Lung (tissue), 17 donors: ENCODE measurements at places on chromosomes 2 and 18. TPM values are rescaled to one million over a fixed set of nuclear protein-coding genes. Genes with fewer than 3 reads are reported as not detected.

IL1B gene
- total RNA-seq: 3.8 TPM

PDE1A gene
- total RNA-seq: 5.5 TPM

SLC19A3 gene
- total RNA-seq: 28.1 TPM

DUSP2 gene
- total RNA-seq: 4.4 TPM

CACNB4 gene
- 10.9 TPM for total RNA-seq

TMEM182 gene
- 7.6 TPM for total RNA-seq

FRZB gene
- 7.4 TPM for total RNA-seq

PAX3 gene
- total RNA-seq: not detected

TRIM43 gene
- not detected for total RNA-seq

DNA sequence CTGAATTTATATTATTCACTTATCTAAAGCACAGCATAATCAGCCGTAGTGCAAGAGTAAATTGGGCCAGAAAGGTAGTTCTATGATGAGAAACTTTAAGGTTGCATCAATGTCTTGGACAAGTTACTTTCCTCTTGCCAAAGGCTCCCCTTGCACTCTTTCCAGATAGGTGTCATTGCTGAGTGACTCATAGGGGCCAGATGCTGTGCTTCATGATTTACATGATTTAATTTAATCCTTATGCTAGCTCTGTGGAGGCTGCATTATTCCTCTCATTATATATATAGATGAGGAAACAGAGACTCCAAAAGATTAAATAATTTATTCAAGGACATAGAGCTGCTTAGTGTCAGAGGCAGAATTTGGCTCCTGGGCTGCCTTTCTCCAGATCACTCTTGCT lies 5.0 kb downstream of the CFAP221 start:
- no peak for DNase-seq

GRCh38 chr2:216596236-216596979 lies 36.8 kb upstream of the IGFBP2 start:
- DNase-seq: peak; percentile 79

GRCh38 chr2:26683583-26683982 lies 8.9 kb upstream of the KCNK3 start:
- no peak for DNase-seq

DNA sequence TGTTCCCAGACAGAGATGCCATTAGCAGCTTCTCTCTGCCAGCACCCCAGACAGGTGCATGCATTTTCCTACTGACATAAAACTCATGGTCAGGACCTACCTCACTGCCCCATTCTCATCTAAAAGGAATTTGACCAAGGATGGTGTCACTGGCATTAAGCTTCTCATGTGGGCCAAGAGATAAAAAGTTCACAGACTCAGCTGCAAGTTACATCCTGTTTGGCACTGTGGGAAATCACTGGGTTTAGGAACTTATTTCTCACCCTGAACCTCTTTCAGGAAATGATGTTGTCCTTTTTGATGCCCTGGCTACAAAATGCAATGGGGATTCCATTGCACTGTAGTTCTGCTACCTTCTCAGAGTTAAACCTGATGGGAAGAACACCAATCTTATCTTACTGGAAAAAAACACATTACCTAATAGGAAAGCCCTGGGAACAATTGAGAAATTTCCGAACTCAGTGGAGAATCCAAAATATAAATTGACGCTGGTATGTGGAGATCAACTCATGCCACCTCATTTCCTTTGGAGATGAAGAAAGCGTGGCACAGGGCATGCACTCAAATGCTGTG lies 252.1 kb upstream of the COPS8 start:
- no peak for DNase-seq

DNA sequence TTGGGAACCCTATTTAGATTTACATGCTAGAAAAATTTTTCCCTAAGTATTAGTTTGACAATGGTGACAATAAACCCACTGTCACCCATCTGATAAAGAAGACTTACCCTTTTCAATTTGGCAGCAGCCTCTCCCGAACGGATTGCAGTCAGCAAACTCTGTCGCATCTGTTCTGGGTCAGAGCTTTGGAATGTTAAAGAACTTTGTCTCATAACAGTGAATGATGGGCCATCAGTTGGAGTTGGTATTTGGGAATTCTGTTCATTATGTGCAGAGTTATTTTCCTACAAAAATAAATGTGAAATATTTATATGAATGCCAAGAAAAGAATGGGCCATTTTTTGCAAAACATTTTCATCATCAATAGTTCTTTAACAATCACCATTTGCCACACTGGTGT lies 70.8 kb upstream of the GRB14 start:
- no peak for DNase-seq

- DNase-seq: no peak
Measured at GRCh38 chr2:123715467-123715982, 309.6 kb upstream of the CNTNAP5 start.

DNA sequence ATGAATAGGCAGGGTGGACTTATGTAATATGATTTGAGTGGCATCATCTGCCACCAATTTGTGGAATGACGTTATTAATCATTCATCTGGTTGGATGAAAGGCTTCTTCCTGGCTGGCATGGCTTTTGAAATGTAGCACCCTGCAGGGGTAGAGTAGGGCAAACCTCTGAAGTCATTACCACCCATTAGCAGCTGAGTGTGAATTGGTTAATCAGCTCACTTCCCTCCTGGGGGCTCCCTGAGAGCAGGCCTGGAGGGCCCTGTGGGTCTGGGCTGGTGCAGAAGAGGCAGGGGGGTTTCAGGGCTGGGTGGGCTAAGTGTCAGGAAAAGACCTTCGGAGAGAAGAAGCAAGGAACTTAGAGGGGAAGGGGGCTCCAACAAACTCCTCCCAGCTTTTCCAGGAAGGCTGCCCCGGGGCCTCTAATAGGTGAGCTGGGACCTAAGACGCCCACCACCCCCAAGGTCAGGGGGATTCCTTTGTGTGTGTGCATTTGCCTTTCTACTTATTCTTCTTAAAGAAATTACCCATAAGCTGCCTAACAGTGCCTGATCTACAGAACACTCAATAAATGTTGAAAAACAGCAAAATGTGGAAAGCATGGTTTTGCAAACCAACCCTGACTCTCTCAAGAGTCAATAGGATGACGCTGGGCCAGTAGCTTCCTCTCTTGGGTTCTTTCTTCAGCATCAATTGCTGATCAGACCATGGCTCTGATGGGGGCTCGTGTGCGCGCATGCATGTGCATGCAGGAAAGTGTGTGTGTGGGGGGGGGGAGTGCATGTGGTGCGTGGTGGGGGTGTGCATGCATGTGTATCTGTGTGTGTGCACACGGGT lies 49.7 kb upstream of the ZNF516 start:
- DNase-seq: no peak

DNA sequence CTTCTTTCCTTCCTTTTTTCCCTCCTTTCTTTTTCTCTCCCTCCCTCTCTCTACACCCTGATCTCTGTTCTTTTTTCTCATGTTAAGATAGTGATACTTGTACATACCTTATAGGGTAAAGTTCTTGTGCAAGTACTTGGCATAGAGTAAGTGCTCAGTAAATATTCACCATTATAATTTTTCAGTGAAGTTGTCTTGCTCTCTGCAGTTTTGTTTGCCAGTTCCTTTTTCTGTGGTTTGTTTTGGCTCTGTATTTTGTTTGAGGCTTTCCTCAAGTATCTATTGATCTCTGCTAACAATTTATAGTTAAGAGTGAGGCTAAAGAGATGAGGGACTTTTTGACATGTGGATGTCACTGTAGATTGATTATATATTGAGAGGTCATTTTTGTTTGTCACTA lies 48.0 kb downstream of the MTX2 start:
- DNase-seq: no peak

GRCh38 chr2:9739531-9739964 lies 103.7 kb upstream of the TAF1B start:
- DNase-seq: peak; percentile 87

DNA sequence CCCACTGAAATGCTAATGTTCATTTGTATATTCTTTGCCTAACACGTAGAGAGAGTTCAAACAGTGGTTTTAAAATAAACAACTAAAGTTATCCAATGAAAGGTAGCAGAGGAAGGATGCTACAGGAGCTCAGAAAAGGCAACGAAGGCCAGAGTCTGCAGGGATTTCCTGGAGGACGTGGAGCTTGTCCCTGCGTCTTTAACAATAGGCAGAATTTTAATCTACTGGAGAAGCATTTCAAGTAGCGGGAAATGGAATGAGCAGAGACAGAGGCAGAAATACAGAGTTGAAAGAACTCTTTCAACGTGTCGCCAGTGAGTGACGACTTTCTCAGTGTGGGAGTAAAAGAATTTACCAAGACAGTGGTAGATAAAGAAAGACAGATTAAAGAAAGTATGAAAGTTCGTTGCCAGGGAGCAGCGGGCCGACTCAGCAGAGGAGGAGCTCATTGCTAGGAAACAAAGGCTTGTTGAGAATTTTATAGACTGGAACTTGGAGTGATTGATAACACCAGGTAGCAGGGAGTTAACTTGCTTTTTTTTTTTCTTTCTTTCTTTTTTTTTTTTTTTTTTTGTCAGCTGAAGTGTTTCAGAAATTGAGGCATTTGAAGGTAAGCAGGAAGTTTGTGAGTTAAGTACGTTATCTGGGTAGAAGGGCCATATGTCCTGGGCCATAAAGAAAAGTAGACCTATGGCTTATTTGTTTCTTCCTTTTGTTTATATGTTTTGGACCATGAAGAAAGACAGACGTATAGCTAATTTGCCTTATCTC lies 625 bp upstream of the NBAS start:
- peak; percentile 60 for DNase-seq

GRCh38 chr2:1741851-1742250 lies 2.5 kb downstream of the PXDN start:
- DNase-seq: no peak

DNA sequence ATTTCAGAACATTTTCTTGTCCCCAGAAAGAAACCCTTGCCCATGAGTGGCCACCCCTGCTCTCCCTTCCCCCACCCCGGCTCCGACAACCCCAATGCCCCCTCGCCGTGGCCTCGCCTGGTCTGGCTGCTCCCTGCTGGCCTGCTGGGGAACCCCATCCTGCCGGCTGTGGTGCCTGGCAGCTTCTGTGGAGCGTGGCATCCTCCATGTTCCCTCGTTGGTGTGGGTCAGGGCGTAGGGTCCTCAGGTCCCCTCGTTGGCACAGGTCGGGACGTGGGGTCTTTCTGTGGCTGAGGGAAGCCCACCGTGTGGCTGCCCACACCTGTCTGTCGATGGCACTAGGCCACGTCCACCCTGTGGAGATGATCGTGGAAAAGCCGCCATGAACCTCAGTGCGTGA lies 61.9 kb downstream of the NFATC1 start:
- DNase-seq: no peak

- no peak for DNase-seq
Measured at GRCh38 chr2:8021921-8022320, 659.9 kb upstream of the ID2 start.

GRCh38 chr2:190136259-190136658 lies 73.7 kb upstream of the MSTN start:
- no peak for DNase-seq

DNA sequence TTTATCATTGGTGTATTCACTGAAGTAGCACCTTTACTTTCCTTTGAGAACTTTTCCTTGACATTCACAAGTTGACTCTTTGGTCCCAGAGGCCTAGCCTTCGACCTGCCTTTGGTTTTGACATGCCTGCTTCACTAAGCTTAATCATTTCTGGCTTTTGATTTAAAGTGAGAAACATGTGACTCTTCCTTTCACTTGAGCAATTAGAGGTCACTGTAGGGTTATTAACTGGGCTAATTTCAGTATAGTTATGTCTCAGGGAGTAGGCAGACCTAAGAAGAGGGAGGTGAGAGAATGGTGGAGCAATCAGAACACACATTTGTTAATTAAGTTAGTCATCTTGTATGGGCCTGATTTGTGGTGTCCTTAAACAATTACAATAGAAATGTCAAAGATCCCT lies 1040.7 kb upstream of the SLC39A10 start:
- no peak for DNase-seq

- no peak for DNase-seq
Measured at GRCh38 chr2:122255924-122256323, 500.5 kb downstream of the TSN start.

DNA sequence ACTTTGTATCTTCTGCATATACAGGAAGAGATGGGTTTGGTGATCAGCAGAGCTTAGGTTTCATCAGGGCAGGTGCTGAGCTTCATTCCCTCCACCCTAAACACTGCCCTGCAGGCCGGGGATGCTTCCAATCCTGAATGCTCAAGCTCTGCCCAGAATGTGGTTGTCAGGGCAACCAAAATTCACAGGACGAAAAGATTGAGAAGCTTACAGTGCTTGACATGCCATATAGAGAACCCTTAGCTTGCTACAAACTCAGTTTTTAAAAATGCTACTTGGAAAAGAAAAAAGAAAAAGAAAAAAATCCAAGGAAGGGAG lies 65.6 kb downstream of the SH3RF3 start:
- no peak for DNase-seq

DNA sequence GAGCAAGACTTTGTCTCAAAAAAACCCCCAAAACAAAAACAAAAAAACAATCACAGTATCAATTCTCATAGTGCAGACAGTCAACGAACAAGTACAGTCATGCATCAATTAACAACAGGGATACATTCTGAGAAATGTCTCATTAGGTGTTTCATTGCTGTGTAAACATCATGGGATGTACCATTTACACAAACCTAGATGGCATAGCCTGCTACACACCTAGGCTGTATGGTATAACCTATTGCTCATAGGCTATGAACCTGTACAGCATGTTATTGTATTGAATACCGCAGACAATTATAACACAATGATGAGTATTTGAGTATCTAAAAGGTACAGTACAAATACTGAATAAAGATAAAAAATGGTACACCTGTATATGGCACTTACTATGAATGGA lies 67.8 kb upstream of the LMAN1 start:
- DNase-seq: no peak
